ENCODE measurements at places on chromosomes 7 and 10. TPM values are rescaled to one million over a fixed set of nuclear protein-coding genes. Genes with fewer than 3 reads are reported as not detected.

CH25H gene
- 0.56 TPM for total RNA-seq

SVOPL gene
- not detected for total RNA-seq

- DNase-seq: no peak
- H3K27ac ChIP-seq: no peak overlapping the region
- H3K36me3 ChIP-seq: no peaks in the 10 kb centered on the region
Measured at GRCh38 chr10:33708561-33708960, 374.1 kb upstream of the NRP1 start.

- H3K36me3 ChIP-seq: peaks cover 8% of the 10 kb centered on the region
- H3K27ac ChIP-seq: peak overlapping the region; percentile 58
- peak; percentile 83 for DNase-seq
- no peaks in the 10 kb centered on the region for H3K27me3 ChIP-seq
- peaks cover 32% of the 10 kb centered on the region for H3K4me1 ChIP-seq
Measured at GRCh38 chr7:127396184-127396583, 3.7 kb upstream of the ZNF800 start.

DNA sequence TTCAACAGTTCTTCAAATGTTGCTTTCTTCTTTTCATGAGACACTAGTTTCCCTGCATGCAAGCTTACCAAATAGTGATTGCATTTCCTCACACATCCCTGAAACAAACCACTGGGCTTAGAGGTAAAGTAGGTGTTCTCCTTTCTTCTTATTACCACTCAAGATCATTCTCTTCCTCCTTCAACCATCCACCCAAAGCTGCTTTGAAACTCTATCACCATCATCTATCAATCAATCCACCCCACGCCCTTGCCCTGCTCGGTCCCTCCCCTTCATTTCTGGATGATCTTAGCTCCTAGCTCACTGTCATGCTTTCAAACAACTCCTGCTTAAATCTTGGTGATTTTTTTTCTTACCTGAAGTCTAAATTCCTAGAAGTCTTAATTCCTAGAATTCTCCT is 18.9 kb downstream of the HYCC1 start:
- no peak for DNase-seq
- H3K4me1 ChIP-seq: peaks cover 43% of the 10 kb centered on the region
- H3K36me3 ChIP-seq: no peaks in the 10 kb centered on the region
- H3K4me3 ChIP-seq: no peak overlapping the region
- no peaks in the 10 kb centered on the region for H3K27me3 ChIP-seq

GRCh38 chr10:35384265-35384868 is 48.1 kb downstream of the CCNY start:
- no peak overlapping the region for H3K27ac ChIP-seq
- DNase-seq: no peak
- no peaks in the 10 kb centered on the region for H3K27me3 ChIP-seq
